NCI-H1694 treated with DMSO at 0.1 percent for 48 hours (cell line): ENCODE measurements at places on chromosomes 5 and 9.

DNA sequence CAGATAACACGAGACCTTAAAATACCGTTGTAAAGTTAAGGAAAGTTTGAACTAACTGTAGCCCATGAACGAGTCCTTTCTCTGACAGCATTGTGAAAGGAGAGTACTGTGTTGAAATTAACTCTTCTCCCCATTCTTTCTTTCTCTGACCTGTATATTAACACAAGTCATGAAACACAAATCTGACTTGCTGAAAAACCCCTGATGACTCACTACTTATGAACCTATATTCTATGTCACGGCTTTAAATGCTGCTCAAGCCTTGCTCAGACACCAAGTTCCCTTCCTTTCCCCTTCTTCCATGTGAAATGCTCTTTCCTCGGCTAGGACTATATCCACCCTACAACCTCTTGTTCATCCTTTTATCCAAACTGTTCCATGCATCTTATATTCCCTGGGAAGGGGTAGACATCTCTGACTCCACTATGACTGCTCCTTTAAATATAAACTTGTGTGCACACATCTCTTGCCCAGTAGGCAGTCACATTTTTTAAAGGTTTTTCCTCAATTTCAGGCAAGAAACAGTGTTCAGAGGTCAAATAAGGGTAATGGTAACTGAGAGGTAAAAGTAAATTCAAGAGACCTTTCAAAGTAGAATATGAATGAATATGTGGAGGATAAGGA is 142.9 kb downstream of the NFIB start:
- DNase-seq, result no peak

DNA sequence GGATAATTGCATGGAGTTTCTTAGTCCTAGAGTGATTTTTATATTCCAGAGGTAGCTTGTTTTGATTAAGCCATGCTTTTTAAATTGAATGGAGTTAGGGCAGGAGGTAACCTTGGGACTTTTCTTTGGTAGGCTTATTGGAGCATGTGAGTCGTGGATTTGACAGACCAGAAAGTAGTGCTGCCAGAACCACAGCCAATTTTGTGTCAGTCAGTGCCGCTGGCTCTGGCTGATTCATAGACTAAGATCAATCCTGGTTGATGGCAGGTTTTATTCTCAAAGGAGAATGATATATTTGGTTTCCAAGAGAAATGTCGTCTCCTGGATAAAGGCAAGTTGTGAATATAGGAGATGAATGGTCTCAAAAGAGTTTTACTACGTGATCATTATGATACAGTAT is 20.3 kb downstream of the RAI14 start:
- DNase-seq, result no peak

GRCh38 chr9:98923451-98924123 is 20.1 kb upstream of the COL15A1 start:
- DNase-seq, result no peak

DNA sequence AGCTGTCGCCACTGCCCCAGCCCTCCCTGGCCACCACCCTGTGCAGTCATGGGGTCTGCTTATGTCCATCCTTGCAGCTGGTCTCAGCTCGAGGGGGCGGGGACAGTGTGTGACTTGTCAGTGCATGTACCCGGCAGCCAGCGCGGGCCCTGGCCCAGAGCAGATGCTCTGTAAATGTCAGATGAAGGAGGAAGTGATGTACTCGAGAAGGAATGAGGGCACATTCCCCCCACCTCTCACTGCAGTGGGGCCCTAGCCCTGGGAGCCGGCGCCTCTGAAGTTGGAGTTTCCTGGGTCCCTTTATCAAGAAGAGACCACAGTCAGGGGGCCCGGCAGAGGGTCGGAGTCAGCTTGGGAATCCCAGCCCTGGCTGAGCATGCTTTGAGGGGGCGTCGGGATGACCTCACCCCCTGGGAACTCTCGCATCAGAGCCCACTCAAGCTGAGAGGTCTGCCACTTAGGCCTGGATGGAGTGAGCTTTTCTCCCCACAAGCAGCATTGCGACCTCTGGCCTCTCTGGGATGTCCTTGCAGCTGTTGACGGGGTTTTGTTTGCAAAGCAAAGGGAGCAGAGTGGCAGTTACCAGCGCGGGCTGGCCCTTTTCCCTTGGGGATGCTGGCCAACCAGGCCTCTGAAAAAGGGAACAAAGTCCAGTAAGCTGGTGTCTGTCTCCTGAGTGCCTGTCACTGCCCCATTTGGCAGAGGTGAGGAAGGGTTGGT is 19.0 kb downstream of the NEURL1B start:
- no peak for DNase-seq

DNA sequence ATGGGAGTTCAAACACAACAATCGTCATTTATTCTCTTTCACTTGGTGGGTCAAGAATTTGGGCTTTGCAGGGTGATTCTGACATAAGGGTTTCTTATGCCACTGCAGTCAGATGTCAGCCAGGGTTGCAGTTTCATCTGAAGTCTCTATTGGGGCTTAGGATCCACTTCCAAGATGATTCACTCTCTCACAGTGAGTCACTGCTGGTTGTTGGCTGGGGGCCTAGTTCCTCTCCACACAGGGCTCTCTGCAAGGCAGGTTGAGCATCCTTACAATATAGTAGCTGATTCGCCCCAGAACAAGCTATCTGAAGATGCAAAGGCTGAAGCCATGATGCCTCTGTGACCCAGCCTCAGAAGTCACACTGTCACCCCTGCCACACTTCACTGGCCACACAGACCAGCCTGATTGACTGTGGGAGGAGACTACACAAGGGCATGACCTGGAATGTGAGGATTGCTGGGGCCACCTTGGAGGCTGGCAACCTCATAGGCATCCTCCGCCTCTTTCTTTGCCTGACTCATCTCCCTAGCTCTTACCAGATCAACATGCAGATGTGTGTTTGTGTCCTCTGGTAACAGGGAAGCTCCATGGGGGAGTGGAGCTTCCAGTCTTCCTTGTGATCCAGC is 4.5 kb upstream of the CARD19 start:
- no peak for DNase-seq

DNA sequence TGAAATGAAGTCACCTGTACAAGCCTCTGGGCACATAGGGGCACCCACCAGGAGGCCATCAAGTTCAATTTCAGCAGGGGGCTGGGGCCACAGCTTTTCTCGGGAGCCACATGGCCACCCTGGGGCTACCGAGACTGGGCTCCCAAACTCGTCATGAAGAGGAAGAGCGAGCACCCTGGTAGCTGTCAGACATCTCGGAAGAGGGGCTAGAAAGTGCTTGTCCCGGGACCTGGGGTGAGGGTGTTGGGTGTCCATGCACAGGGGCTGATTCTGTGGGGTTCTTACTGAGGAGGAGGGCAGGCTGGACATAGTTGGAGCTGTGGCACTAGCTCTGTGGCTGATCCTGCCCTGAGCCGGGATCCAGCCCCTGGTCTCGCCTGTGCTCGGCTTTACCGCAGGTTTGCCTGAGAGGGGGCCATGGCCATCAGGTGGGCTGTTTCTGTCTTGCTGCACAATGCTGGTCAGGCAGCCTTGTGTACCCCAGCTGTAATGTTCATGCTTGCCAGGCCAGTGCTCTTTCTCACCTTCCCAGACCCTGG is 70.3 kb downstream of the PHF2 start:
- DNase-seq, result no peak

DNA sequence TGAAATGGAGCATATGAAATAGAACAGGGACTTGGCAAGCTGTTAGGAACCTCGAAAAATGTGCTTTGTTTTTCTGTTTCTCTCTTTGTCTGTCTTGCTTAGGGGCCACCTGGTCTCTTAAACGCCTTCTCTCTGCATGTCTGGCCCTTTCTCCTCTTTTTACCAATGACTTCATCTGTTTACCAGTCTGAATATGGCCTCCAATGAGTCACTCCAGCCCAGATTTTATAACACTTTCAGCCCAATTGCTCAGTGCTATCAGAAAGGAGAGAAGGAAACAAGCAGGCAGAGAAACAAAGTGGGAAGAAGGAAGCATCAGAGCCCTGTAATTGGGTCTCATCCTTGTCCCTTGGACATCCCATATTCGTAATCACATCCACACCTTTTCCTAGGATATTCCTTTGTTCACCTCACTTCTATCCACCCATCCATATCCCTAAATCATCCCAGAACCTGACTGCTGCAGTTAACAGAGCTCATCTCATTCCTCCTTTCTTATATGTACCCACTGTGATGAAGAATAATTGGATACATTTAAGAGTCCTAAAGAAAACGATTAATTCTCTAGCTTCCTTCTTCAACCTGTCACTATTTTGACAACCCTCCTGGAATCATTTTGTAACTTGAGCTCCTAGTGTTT is 151.8 kb upstream of the GPR151 start:
- peak; percentile 81 for DNase-seq

GRCh38 chr9:78351816-78352215 is 54.9 kb downstream of the PSAT1 start:
- DNase-seq, result no peak

DNA sequence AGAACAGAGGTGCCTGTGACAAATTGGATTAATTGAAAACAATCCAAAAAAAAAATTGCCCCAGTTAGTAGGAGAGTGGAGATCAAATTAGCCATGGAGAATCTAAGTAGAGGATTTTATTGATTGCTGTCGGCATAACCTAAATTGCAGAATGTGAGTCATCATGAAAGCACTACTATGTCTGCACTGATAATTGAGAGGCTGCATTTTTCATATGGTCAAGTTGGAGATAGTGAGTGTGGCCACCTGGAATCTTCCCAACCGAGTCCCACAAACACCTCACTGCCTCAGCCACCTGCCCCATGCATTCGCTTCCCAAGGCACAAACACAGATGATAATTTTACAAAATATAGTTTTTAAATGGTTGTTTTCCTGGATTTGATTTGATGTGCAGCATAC is 123.7 kb downstream of the NTRK2 start:
- DNase-seq, result no peak

GRCh38 chr5:149756354-149756753 is 26.2 kb downstream of the PPARGC1B start:
- no peak for DNase-seq

DNA sequence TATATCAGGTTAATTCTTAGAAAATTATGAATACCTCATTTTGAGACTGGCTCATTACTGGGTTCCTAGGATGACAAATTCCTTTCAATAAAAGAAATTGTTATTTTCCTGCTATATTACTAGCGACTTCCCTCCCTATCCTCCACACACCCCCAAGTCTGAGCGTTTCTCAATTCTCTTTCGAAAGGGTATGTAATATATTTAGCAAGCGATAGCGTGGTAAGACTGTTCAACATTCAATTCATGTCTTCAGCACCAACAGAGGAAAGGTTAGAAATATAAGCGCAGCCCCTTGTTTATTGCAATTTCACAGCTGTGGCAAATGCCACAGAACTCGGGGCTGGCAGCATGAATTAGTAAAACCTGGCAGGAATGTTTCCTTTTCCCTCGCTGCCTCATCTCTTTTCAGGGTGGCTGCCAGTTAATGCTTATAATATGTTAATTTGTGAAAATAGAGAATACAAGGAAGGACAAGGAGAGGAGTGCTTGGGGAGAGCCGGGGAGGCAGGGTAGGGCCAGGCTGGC is 152.7 kb upstream of the TBCA start:
- no peak for DNase-seq

GRCh38 chr5:54133917-54134316 is 176.5 kb downstream of the ARL15 start:
- no peak for DNase-seq

DNA sequence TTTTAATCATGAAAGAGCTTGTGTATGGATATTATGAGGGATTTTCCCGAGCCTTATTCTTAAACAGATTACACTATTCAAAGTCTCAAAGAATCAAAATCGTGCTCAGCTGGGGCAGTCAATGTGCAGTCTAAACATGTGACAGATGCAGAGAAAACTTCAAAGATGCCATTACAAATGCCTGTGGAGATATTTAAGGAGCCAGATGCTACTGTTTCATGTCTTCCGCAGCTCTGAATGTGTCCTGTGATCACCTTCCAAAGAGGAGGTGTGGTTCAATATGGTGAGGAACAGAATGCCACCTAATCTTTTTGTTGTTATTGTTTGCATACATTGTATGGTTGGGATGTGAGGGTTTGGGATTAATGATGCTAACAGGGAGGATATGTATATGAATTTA is 593.3 kb upstream of the ARRDC3 start:
- no peak for DNase-seq

DNA sequence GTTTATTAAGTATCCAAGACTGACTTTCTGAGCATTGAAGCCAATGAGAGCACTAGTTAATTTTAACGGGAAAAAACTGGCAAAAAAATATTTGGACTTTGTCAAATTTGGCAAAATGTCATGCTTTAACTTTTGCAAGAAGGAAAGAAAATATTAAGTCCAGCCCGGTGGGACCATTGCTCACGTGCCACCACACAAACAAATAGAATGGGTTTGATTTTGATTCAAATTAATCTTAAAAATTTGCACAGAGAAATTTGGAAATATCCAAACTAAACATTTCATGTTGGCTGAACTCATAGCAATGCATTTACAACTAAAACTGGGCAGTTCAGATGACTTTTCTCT is 302.2 kb downstream of the EBF1 start:
- DNase-seq, result no peak

GRCh38 chr9:112819635-112820496 is 69.3 kb downstream of the SNX30 start:
- DNase-seq, result peak; percentile 38

- DNase-seq, result peak; percentile 54
Observed at GRCh38 chr5:10934783-10935355, 173.8 kb upstream of the DAP start.

GRCh38 chr9:117746263-117746662 is 42.1 kb downstream of the TLR4 start:
- DNase-seq, result no peak

- DNase-seq, result no peak
Observed at GRCh38 chr9:3080951-3081350, 237.1 kb upstream of the PUM3 start.

DNA sequence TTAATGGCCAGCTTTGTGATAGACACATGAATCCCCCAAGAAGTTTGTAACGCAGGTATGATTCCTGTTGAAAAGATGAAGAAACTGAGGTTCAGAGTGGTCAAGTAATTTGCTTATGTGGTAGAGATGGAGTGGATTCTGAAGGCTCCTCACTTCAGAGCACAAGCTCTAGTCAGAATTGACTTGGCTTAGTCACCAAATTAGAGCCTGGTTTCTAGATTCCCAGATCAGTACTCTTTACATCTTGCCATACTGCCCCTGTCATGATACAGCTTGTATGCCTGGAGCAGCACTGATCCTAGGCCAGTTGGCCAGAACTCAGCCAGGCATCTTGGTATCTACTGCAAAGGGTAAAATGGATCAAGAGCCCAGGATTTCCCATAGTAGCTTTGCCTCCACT is 284.4 kb upstream of the RFX3 start:
- no peak for DNase-seq

DNA sequence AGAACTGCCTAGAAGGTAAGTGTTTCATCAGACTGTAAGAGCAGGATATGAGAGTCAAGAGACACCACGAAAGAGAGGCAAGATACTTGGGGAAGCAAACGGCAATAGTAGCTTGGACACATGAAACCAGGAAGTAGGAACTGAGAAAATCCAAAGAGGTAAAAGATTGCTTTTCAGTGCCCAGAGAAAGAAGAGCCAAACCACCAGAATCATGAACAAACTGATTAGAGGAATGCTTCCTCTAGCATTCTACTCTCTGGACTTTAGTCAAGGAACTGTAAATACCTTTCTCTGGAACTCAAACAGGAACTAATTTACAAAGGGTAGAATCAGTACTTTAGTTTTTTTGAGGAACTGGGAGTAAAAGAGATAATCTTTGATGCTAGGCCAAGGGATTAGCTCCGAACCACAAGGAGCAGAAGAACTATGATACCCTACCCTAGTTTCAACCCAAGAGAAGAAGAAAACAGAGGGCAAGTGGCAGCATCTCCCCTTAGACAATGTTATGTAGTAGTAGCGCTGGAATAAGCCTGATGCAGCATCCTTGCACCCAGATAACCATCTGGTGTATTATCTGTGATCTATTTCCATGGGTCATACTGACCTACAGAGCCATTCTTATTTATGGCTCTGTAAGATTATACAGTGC is 41.3 kb downstream of the EFCAB9 start:
- no peak for DNase-seq
